SHP77 treated with DMSO at 0.1 percent for 48 hours (cell line): ENCODE measurements at places on chromosomes 7 and 10.

DNA sequence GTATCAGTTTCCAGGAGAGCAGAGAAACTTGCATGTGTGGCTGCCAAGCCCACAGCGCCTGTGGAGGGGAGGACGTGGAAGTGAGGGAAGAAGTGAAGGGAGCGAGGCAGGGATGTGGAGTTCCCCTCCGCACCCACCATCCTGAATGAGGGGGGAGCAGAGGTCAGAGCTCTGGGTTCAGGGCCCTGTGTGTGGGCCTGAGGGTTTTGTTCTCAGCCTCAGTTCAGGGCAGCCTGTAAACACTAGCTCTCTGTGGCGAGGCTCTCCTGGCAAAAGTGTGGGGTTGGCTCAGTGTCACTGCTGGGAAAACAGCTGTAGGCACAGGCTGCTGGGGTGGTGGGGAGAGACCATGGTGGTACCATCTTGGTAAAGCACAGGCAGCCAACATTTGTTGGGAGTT, 108.4 kb downstream of the C10orf105 start:
- no peak for DNase-seq

DNA sequence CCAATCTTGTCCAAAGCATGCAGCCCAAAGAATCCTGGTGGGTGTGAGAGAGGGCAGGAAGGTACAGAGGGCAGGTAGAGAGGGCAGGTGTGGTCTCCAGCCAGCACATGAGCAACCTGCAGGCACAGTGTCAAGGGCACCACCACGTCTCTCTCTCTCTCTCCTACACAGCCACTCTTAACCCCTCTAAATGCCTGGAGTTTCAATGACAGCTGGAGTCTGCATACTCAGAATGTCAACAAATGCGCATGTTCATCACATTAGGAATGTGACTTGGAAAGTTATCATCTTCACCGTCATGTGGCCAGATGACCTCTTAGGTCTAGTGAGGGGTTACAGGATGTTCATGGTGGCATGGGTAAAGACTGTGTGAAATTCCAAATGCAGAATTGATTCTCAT, 456.8 kb downstream of the SORCS1 start:
- DNase-seq: no peak

DNA sequence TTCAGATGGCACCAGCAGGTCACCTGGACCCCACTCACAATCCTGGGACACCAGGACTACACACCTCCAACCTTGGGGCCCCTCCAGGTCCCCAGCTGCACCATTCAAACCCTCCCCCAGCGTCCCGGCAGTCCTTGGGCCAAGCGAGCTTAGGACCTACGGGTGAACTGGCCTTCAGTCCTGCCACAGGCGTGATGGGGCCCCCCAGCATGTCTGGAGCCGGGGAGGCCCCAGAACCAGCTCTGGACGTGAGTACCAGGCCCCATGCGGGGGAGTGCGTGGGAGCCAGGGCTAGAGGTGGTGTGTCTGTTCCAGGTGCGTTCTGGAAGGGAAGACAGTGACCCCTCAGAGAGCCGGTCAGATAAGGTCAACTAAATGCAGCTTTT, 17.8 kb downstream of the ZMIZ2 start:
- DNase-seq: no peak

GRCh38 chr7:47518827-47519226, 63.1 kb downstream of the TNS3 start:
- DNase-seq: no peak

DNA sequence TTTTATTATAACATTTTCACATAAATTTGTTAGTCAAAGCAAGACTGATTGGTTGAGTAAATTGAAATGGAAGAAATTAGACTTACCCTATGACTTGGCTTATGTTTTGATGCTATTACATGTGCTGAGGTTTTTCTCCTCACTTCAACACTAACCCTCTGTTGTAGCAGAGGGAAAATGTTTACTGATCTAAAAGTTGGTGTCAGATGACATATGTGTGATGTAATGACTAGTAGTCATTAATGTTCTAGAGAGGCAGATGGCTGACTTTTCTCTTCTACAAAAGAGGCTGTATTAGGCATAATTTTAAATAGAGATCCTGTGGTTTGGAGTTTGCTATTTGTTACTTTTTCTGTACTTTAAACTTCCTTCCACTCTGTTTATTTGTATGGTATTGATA, 266.0 kb downstream of the BBS9 start:
- peak; percentile 75 for DNase-seq

DNA sequence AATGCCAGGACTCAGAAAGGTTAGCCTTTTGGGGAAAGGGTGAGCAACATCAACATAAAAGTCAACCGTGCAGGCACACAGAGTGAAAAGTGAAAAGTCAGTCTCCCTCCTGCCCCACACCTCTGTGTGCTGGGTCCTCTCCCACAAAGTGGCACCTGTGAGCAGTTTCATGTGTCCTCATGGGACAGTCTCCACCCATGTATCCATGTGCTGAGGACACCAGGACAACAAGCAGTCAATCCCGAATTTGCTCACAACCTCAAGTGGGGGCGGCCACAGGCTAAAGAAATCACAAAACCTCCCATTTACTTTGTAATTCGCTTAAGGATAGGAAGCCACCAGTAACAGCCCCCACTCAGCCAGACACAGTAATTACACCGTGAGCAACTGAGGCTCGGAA, 97.4 kb downstream of the ARHGAP22 start:
- no peak for DNase-seq

GRCh38 chr10:114526126-114526503, 121.8 kb upstream of the AFAP1L2 start:
- DNase-seq: no peak

DNA sequence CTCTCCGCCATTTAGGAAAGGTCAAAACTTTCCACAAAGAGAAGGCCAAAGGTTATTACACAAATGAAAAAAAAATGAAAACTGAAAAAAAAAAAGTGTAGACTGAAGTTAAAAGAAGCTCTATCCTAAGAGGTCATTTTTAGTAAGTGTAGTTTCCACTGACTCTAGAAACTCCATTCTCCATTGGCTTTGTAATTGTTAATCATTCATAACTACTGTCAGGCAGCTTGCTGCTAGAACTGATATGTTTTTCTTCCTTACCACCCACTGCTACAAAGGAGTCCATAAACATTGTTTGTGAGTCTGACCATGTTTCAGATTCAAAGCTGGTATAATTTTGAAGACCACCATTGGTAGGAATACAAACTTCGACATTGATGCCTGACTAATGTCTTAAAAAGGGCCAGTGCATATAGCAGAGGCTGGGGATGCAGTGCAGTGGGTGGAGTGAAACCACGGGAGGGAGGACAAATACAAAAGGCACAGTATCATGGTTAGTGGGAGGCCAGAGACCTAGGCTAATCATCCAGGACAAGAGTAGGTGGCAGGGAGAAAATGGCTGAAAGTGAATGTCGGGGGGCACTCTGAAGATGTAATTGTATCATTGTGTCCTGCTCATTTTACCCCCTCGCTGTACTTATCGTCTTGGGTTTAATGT, 16.9 kb upstream of the DYNC1I1 start:
- no peak for DNase-seq

DNA sequence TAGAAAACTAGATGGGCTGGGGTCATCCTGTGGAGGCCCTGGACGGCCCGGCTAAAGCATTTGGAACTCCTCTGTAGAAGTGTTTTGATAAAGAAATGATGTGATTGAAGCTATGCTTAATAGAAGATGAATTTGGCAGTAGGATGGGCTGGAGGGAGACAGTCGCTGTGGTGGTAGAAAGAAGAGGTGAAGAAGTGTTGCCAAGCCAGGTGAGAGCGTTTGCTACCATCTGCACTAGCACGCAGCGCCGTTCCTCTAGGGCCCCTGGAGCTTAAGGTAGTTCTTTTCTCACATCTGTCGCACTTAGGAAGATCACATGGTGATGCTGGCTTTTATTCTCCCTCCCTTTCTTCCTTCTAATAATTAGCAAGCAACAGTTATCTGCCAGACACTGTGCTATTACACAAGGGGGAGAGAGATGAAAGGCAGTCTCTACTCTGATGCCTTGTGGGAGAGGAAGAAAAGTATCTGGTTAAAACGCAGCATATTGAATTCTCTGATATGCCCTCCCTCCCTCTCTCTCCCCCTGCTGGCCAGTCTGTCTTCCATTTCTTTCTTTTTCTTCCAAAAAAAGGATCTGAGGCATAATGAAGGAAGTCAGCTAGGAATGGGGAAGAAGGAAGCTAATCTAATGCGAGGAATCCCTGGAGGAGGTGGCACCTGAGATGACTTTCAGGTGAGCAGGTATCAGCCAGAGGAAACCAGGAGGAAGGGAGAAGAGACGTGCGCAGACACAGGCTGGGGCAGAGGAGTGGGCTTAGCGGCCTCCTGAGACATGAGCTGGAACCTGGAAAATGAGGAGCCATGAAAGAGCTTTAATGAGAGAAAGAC, 162.3 kb upstream of the KLF14 start:
- DNase-seq: no peak
